ENCODE measurements at places on chromosomes 2 and 18. TPM values are rescaled to one million over a fixed set of nuclear protein-coding genes. Genes with fewer than 3 reads are reported as not detected.

The SKOR2 gene
- total RNA-seq, result not detected

The WDPCP gene
- 5.0 TPM for total RNA-seq

The ADAM23 gene
- 5.1 TPM for total RNA-seq

The TSGA10 gene
- 1.3 TPM for total RNA-seq

The POTEI gene
- total RNA-seq, result not detected

The SEMA4C gene
- total RNA-seq, result 14.4 TPM

The TLX2 gene
- 0.08 TPM for total RNA-seq

The MATN3 gene
- 3.7 TPM for total RNA-seq

The ERBB4 gene
- not detected for total RNA-seq

The UBE2F gene
- 108 TPM for total RNA-seq

The SYT4 gene
- total RNA-seq, result not detected

The COX7A2L gene
- 250 TPM for total RNA-seq

The PRSS56 gene
- total RNA-seq, result not detected

The CYTIP gene
- total RNA-seq, result not detected

The TWIST2 gene
- total RNA-seq, result 23.1 TPM

The GYPC gene
- total RNA-seq, result 6.5 TPM

The STEAP3 gene
- 34.9 TPM for total RNA-seq

The TRIM54 gene
- total RNA-seq, result not detected

The RFTN2 gene
- total RNA-seq, result not detected

The NOL4 gene
- total RNA-seq, result 1.9 TPM

The MRPL30 gene
- total RNA-seq, result 42.2 TPM

The TUBA3E gene
- total RNA-seq, result not detected

The SNRPD1 gene
- 36.9 TPM for total RNA-seq

The UGT1A8 gene
- not detected for total RNA-seq

The GALNT5 gene
- 3.1 TPM for total RNA-seq

The SMYD1 gene
- not detected for total RNA-seq

The FAP gene
- 20.7 TPM for total RNA-seq

The SLC19A3 gene
- 0.08 TPM for total RNA-seq

The OR6B2 gene
- not detected for total RNA-seq

The GRHL1 gene
- 10.1 TPM for total RNA-seq

The ALLC gene
- total RNA-seq, result not detected

The FOXD4L1 gene
- not detected for total RNA-seq

The EGR4 gene
- total RNA-seq, result not detected

The DOK6 gene
- total RNA-seq, result not detected

The CGREF1 gene
- 1.1 TPM for total RNA-seq

The CCBE1 gene
- 9.2 TPM for total RNA-seq

The FASTKD1 gene
- 10.9 TPM for total RNA-seq

The SPATA3 gene
- total RNA-seq, result not detected

The ADD2 gene
- total RNA-seq, result 0.04 TPM

The NGEF gene
- 0.04 TPM for total RNA-seq

The CREB1 gene
- total RNA-seq, result 18.2 TPM

The C2orf76 gene
- total RNA-seq, result 9.8 TPM

All from hair follicular keratinocyte (primary cell).